Lower lobe of right lung (tissue), 2 donors: ENCODE measurements at places on chromosomes 1 and 21. TPM values are rescaled to one million over a fixed set of nuclear protein-coding genes. Genes with fewer than 3 reads are reported as not detected.

The LCE1E gene
- not detected for total RNA-seq

GRCh38 chr1:1782399-1783221, 4.3 kb upstream of the NADK start:
- peak; percentile 85 for DNase-seq

The CELA3A gene
- total RNA-seq, result not detected

DNA sequence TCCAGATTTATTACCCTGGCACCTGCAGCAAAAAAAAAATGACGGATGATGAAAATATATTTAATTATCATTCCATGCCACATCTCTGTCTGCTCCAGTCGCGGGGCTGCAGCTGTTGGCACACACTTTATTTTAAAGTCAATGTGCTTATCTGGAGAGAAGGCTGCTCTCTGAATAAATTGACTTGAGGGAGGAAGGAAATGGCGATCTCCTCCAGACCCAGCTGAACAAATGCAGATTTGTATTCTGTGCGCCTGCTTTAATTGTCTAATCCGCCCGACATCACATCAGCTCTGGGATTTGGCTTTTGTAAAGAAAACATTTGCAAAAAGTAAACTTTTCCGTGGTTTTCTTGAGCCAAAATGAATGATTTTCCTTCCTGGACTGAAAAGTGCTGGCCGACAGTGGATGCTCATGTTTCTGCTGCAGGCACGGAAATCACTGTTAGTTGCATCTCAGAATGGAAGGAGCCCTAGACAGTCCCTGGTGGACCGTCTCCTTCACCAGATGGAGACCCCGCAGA, 150.2 kb downstream of the CAMTA1 start:
- DNase-seq, result no peak

DNA sequence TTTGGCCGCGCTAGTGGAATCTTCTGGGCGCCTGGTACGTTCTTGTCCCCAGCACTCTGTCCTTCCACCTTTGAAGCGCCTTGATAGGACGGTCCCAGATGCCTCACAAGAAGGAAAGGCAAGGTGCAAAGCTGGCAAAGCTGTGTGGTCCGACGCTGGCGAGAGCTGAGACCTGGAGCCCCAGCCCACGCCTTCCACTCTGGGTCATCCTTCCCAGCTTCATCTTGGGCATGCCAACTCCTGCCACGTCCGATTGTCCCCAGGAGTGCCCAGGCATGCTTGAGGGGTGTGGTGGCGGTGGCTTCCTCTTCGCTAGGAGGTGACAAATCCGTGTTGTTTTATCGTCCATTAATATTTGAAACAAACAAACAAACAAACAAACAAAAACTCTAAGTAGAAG, 123.9 kb upstream of the DPYD start:
- no peak for DNase-seq

The DTL gene
- total RNA-seq, result 3.9 TPM

DNA sequence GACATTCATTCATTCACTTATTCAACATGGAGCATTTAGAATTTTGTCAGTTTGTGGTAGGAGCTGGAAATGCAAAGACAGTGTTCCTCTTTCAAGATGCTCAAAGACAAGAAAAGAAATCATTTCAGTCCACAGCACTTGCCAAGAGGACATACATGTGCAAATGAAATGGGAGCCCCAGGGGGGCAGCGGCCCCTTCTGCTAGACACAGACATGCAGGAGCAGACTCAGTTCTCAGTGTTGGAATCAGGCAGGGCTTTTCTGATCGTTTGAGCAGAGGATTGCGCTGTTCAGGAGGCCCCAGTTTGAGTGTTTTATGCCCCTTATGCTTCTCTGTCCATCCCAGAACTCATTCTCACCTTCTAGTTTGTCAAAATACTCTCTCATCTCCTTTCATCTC, 35.6 kb upstream of the VASH2 start:
- no peak for DNase-seq

DNA sequence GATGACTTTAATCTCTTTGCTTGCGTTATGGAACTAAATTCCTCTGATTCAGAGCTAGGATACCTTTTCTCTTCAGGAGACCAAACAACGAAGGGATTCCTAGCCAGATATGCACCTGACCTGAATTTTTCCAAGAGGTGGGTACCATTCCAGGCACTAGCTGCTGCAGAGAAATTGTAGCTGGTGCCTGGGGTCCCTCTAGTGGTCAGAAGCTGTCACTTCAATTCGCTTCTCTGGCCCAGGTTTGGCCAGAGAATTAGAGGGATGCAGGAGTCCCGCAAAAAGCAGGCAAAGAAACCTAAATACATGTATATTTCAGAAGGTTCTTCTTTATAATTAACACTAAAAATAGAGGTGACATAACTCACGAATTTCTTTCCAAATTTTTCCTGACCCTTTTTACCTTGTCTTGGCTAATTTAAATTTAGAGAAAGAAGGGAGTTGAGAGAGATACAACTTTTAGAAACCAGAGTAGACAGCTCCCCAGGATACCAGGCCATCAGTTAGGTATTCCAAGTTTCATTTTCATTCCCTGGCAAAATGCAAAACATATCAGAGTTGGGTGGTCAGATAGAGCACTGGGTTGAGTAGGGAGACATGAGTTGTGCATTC, 9.6 kb downstream of the ACKR1 start:
- no peak for DNase-seq

The PROX1 gene
- 11.7 TPM for total RNA-seq

GRCh38 chr1:244163861-244164510, 112.9 kb downstream of the ZBTB18 start:
- no peak for DNase-seq

DNA sequence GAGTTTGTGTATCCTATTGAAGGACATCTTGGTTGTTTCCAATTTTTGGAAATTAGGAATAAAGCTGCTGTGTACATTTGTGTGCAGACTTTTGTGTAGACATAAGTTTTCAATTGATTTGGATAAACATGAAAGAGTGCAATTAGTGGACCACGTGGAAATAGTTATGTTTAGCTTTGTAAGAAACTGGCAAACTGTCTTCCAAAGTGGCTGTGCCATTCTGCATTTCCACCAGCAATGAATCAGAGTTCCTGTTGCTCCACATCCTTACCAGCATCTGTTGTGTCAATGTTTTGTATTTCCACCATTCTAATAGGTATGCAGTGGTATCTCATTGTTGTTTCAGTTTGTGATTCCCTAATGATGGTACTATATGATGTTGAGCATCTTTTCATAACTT, 46.5 kb downstream of the FH start:
- DNase-seq, result no peak

GRCh38 chr1:29240986-29241385, 4.7 kb downstream of the PTPRU start:
- no peak for DNase-seq

GRCh38 chr1:108832929-108833328, 24.0 kb downstream of the AKNAD1 start:
- DNase-seq, result no peak

GRCh38 chr1:47417170-47418044, 1.3 kb downstream of the FOXE3 start:
- no peak for DNase-seq

The STIL gene
- 1.6 TPM for total RNA-seq

DNA sequence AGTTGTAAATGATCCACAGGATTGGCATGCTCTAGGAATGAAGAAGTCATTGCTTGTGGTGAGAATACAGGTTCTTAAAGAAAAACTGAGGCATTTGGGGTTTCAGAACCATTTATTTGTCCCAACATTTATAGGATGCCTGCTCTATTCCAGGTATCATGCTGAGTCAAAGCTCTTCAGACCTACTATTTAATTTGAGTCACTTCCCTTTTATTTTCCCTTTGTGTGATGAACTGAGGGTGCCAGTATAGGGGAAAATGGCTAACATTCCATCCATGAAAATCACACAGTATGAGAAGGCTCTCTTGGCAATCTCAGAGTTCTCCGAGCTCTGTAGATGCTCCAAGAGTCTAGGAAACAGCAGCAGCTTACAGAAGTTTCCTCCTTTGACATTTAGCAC, 110.4 kb downstream of the RNF220 start:
- DNase-seq, result no peak

The KIAA0319L gene
- total RNA-seq, result 79.6 TPM

- DNase-seq, result no peak
Measured at GRCh38 chr1:13804240-13804633, 104.2 kb downstream of the PRDM2 start.

- DNase-seq, result no peak
Measured at GRCh38 chr1:8902765-8903164, 24.3 kb upstream of the ENO1 start.

GRCh38 chr1:111361761-111362160, 65.8 kb downstream of the OVGP1 start:
- DNase-seq, result no peak

GRCh38 chr21:24023402-24023801, 1583.9 kb downstream of the MRPL39 start:
- DNase-seq, result no peak
